Chondrocyte (in vitro differentiated cells): ENCODE measurements at places on chromosomes 7 and 10.

DNA sequence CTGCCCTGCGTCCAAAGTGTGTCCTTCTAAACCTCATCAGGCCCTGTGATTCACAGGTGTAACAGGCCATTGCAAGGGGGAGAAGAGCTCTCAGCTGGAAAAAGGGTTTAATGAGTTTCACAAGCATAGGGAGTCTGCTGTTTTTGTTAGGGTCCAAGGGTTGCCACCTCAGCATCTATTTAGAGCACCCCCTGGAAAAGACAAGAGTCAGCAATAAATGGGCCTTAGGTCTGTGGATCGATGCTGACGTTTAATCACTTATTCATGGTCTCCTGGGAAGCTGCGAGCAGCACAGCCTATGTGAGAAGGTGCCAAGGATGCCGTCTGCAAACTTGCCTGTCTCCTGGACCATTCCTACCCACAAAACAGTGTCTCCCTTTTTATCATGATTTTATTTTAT, 78.4 kb upstream of the BAIAP2L1 start:
- DNase-seq = no peak

- no peak for DNase-seq
These were observed 284.3 kb downstream of the PARD3 start for GRCh38 chr10:34530778-34531177.

DNA sequence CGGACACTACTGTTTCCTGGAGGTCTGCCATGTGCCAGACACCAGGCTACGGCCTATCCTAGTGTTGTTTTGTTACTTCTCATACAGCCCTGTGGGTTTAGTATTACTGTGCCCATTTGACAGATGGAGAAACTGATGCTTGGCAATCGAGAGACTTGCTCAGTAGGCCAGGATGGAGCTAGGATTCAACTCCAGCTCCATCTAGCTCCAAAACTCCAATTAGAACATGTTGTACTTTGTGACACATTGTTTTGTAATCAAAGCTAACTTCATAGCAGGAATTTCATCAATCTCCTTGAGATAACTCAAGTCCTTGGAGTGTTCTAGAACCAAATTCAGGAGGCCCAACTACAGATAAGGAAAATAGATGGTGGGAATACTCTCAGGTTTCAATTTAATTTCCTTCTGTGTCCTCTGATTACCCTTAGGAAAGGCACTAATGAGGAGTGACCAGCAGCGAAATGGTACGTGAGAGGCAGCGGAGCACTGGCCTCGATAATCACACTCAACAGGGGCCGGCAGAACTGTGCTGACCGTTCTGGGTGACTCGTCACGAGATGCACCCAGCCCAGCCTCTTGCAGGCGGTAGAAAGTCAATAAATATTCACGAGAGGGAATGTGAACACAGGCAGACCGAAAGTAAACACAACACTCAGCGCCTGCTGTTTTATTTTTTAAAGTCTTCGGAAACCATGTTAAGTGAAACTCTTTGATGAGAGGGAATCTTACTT, 269.6 kb upstream of the NEBL start:
- DNase-seq = no peak

DNA sequence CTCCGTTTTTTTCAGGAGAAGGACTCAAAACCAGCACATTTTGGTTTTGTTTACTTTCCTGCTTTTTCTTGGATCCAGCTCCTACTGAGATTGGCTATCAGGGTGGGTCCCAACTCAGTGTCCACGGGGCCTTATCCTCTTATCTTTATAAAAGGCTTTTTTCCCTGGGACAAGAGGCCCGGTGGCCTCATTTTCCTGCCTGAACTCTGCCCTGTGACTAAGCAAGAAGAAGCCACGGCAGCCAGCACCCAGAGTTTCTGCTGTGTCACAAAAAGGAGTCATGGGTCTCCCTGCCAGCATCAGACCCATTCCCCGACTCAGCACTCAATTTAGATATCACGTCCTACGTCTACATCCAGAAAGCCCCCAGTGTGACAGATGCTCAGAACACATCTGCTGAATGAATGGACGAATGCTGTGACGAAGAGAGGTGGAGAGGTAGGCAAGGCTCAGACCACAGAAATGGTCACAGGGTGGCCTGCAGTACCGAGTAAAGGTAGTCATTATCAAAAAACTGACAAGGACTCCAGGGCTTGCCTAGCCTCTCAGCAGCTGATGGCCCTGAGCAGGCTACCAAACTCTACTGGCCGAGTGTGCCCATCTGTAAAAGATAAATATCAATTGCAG, 16.7 kb downstream of the DLG5 start:
- DNase-seq = no peak

DNA sequence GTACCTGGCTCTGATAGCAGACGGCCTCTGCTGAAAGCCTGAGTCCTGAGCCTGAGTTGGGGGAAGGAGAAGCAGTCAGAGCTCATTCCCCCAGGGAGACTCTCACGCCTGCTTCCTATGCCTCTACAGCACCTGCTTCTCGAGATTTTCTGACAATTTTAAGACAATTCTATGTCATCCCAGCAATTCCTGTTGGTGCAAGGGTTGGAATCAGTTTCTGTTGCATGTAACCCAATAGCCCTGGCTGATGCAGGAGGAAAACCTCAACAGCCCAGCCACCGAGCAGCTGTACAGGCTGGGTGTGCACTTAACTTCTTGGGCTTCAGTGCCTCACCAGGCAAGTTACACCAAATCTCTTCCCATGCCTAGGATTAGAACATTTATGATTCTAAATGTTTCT, 134.7 kb downstream of the GLI3 start:
- DNase-seq = no peak
